ENCODE measurements at places on chromosomes 5 and 9.
A peak's percentile ranks its signal among the peaks of the same experiment; 100 is the strongest.

- peak; percentile 68 for DNase-seq
Observed at GRCh38 chr9:15642369-15642962, 89.6 kb downstream of the CCDC171 start.

DNA sequence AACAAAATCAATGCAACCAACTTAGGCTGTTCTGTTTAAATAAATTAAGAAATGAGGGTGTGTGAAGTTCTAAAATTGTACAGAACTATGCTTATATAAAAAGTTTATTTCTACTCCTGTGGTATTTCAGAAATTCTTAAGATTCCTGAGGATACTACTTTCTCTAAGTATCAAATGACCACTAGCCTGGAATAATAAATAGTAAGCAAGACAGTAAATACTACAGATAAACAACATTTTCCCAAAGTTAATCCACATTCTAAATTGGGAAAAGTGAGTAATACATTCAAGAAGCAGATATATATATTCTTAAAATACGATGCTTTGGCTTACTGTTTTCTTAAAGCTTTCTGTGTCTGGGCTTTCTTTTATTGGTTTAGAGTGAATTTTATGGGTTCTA, 29.5 kb downstream of the CCNH start:
- DNase-seq: no peak

GRCh38 chr5:122874179-122874875, 28.9 kb downstream of the SNX24 start:
- no peak for DNase-seq

- no peak for DNase-seq
Observed at GRCh38 chr9:114278881-114279570, 43.9 kb upstream of the ORM1 start.

DNA sequence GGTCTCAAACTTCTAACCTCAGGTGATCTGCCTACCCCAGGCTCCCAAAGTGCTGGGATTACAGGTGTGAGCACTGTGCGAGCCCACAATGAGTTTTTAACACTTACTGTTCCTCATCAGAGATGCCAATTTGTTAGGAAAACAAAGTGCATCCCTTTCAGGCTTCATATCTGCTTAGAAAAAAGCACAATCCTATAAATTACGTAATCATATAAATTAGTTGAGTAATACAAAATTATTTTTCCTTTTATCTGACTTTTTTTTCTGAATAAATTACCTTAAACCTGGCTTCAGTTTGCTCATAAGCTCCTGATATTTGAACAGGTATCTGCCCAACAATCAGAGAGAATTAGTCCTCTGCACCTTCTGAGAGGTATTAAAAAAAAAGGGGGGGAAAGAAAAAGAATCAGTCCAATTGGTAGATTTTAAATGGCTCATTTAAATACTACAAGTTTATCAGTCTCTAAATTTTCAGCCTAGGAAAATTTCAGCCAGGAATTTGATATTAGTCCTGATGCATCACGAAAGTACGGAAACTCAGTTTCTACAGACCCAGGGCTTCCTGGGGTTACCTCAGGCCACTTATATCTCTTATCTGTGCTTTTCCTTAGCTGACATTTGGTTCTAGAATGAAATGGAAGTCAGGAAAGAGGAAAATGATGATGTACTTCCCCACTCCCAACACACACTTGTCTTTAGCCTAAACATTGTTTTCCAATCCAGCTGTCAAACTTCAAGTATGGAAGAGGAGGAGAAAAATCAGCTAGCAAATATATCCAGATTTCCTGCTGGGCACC, 26.8 kb downstream of the ITGA1 start:
- no peak for DNase-seq

GRCh38 chr5:61299261-61299681, 32.8 kb upstream of the ZSWIM6 start:
- DNase-seq: no peak

GRCh38 chr9:112175796-112176315, 759 bp upstream of the SUSD1 start:
- no peak for DNase-seq

DNA sequence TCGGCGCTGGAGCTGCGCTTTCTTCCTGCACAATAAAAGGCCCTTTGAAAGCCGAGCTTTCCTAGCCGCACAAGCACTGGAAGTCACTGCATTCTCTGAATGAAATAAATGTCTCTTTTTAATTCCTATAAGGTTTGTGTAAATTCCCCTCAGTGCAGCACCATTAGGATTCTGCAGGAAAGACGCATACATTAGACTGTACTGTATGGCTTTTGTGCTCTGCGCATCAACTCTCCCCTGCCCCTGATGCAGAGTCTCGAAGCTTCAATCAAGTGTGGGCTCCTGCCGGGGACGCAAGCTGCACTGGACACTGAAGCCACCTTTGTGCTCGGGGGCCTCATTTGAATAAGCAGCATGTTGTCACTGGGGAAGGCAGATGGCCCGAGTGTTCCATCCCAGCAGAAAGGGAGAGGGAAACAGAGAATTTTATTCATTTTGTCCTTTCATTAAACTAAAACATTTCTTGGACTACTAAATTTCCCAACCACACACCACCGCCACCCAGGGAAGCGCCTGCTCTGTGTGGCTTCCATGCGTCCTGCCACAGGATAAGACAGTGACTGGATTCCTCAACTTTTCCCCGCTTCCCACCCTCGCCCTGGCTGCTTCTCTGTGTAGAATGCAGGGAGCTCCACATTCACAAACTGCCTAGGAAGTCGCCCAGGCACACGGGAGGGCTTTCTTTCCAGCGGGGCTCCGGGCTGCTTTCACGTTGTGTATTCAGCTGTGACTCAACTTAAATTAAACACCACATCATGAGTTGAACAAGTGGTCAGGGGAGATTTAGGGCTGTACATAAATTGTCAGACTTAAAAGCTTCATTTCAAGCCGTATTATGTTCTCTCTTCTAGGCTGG, 635.4 kb downstream of the IRX1 start:
- DNase-seq: no peak

DNA sequence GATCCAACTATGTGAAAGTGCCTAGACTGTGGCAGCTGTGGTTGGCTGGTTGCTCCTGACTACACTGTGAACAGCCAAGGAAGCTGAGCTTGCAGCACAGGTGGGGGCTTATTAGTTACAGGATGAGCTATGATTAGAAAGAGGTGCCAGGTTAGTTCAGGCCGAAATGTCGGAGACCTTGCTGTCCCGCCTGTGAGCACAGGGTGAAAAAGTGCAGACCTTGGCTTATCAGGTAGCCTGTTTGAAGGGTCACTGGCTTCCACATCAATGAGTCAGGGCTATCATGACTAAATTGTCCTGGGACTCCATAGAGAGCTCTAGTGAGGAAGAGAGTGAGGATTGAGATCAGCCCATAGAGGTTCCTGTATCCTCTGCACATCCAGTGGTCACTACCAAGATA, 114.3 kb upstream of the PLPPR1 start:
- DNase-seq: no peak

GRCh38 chr5:91938441-91938840, 555.3 kb upstream of the ARRDC3 start:
- DNase-seq: no peak

- no peak for DNase-seq
Observed at GRCh38 chr9:112366591-112366990, 13.3 kb upstream of the HSDL2 start.

DNA sequence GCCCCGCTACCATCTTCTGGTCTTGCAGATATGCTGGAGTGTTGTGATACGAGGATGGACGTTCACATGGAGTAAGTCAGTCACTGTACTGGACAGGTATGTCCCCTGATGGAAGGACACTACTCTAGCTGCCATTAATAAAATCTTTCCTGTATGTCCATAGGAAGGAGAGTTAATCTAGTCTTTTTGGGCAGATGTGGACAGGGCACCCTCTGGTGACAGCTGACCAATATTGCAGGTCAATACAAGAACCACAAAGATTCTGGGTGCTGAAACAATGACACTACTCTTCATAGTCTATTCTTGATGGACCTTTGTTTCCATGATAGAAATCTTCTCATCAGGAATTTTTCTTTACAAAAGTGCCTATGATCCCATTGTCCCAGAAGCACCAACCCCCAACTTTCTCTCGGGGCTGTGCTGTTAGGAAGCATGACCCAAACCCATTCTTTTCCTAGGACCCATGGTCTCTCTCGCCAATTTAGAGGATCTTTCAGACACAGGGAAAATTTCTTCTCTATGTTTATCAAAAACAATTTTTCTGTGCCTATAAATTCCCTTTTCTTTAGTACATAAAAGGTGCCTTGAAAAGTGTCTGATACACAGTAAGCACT, 376.9 kb downstream of the DTWD2 start:
- DNase-seq: no peak
